ENCODE measurements at places on chromosomes 12 and 14.

DNA sequence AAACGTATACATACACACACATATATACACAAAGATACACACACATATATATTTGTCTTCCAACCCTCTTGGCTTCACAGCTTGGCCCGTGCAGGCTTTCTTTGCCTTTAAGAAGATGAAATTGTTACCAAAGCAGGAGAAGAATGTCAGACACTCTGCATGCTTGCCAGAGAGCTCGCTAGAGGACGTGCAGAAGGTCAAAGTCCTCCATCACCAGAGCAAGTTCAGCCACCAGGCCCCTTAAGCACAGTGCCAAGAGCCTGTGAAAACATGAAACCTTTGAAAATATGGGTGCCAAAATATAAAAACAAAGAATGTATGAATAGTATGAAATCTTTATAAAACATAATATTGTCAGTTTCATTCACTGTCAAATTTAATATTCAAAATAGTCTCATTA is 14.9 kb upstream of the MCRS1 start:
- no peak for DNase-seq

DNA sequence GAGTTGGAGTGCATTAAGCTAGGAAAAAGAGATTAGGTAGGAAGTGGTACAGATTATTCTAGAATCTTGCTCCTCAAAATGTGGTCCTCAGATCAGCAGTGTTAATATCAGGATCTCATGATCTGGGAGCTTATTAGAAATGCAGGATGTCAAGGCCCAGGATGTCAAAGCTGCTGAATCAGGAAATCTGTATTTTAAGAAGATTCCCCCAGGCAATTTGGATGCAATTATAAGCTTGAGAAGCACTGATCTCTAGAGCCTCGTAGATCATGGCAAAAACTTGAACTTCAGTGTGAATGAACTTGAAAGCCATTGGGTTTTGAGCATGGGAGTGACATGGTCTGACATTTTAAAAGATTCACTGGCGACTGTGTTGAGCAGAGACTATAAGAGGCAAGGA is 6.6 kb downstream of the NCAPD2 start:
- DNase-seq = no peak

GRCh38 chr14:71918955-71919354 is 13.3 kb upstream of the RGS6 start:
- DNase-seq = no peak

DNA sequence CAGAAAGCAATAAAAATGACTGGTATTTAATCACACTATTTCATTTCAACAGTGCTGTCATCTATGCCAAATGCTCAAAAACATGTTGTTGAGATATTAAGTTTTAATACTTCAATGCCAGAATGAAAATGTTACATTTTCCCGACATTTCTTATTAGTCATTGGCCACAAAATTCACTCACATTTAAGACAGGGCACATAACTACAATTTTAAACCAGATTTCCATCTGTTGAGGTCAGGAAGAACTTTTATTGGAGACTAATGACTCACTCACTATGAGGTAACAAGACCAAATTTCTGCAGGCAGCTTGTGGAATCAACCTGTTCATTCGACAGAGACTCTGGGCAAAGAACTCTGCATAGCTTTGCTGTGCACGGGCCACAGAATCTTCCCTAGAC is 36.8 kb downstream of the PPTC7 start:
- DNase-seq = no peak

GRCh38 chr12:130745921-130746320 is 29.8 kb upstream of the RIMBP2 start:
- no peak for DNase-seq

DNA sequence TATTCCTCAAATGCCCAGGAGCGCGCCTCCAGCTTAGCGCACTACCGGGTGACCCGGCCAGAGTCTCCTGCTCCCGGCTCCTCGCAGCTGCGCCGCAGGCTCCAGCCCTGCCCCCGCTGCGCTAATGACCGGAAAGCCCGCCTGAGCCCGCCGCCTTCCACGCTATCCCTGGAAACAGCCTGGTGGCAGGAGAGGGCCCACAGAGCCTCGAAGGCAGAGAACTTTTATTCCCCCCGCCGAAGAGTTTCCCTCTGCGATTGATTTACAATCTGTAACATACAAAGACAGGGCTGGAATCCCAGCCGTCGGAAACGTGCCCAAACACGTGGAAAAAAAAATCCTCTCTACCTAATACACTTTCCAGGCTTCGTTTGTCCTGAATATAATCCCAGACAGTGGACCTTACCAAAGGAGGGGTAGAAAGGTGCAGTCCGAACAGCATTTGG is 1.5 kb downstream of the COL2A1 start:
- DNase-seq = no peak

- DNase-seq = peak; percentile 72
These were observed 14.2 kb upstream of the MYO1A start for GRCh38 chr12:57063991-57064685.

DNA sequence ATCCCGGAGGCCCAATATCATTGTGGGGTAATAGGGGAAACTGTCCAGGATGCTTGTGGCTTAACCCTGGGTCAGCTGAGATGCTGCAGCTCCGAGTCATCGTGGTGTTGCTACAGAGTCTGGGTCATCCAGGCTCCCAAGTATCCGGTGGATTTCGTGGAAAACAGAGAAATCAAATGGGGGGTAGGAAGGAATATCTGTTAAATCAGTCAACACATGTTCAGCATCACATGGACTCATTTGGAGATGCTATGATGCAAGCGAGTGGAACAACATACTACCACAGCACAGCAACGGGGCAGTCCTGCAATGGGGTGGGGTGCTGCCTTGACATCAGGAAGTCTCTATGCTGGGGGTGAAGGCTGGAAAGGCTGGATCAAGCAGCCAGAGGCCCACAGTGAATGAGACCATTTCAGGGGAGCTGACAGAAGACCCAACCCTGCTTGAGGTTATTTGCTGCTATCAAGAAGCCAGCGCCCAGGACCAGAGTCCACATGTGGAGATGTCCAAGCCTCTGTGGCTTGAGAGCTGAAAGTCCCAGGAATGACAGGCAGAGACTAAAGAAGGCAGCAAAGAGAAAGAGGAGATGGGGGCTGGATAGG is 22.9 kb downstream of the VDR start:
- no peak for DNase-seq

DNA sequence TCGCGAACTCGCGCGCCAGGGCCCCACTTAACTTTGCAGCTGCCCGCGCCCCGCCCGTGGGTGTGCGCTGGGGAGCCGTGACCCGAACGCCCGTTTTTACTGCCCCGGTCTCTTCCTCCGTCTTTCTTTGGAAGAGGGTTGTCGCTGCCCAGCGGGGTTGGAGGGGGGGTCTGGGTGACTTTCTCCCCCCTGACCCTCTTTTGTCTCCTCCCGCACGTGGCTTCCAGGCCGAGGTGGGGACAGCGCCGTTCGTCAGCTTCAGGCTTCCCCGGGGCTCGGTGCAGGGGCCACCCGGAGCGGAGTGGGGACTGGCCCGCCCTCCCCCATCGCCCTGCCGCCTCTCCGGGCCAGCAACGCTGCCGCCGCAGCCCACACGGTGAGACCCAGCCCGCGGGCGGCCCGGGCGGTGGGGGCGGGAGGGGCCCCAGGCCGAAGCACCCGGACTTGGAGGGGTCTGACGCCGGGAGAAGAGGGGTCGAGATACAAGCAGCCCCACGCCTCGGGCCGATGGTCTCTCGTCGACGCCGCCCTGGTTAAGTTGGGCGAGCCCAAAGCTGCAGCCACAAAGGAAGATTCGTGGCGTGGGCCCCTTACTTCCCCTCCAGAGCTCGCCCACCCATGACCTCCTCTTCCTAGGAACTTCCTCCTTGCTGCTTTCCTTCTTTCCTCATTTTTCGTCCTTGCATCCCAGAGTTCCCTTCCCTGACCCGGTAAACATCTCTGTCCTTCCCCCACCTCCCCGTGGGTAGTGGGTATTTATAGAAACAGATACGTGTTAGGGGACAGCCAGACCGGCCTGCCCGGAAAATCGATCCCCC is 1.2 kb downstream of the DYRK2 start:
- DNase-seq = no peak

GRCh38 chr12:93856611-93857010 is 179.4 kb downstream of the CRADD start:
- DNase-seq = no peak

DNA sequence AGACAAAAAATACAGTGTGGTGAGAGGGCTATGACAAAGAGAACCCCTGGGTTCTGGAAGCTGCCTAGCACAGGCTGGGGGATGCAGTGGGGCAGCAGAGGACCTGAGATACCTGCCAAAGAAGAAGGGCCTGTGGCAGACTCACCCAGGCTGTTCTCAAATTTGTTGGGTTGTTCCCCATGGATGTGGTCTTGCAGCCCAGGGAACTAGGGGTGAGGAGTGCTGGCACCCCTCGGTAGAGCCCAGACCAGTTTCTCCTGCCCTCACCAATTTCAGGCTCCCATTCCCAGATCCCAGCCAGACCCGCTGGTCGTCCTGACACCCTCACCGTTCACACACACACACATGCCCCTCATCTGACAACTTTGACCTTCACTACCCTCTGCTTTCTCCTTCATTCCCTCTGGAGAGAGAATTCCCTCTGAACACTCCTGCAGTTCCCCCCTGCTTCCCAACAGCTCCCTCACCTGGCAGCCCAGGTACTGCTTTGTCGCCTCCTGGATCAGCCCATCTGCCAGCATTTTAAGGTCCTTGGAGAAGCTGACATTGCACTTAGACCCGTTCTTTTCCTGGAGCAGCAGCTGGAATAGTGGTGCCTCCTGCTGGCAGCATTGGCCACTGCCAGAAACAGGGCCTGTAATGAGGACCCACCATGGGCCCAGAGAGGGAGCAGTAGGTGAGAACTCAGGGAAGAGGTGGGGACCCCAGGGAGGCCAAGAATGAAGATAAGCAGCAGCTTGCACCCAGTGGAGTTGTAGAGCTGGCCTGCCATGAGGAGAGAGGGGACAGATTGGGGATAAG is 5.9 kb upstream of the GDF11 start:
- peak; percentile 65 for DNase-seq

DNA sequence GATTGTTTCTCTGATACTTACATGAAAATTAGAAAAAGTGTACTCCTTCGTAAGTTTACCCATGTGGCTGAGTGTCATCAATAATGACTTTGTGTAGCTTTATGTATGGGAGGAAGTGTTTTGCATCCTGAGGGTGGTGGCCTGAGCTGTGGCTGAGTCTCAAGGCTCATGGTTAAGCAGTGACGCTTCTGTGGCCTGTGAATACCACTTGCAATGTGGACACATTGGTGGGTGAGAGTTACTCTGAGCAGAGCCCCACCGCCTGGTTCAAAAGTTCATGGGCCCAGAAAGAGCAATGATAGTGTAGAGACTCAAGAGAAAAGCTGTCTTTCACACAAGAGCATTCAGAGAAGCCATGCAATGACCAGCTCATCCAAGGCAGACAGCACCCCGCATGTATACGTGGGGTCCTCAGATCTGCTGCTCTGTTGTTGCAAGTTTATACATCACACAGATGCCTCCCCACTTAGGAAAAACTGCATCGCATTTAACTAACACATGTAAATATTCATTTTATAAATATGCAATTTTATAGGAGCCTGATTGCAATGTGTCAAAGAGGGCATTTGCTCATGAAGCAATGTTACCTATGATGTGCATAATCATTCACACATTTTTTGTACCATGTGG is 55.1 kb upstream of the FRMD6 start:
- DNase-seq = no peak

DNA sequence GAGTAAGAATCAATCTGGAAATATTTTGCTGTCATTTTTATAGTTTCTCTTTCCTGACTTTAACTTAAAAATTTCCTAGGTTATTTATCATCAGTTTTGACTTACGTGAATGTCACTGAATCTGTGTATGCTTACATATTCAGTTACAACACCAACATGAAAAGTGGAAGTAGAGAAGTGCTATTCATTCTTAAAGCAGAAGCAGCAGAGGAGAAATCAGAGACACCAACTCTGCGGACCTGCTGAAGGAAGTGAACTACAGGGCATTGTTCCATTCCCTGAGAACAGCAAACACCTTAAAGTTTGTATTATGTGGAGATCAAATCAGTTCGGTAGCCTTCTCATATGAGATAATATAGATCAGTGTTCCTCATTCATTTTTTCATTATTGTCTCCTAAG is 34.1 kb downstream of the RAD51B start:
- no peak for DNase-seq

DNA sequence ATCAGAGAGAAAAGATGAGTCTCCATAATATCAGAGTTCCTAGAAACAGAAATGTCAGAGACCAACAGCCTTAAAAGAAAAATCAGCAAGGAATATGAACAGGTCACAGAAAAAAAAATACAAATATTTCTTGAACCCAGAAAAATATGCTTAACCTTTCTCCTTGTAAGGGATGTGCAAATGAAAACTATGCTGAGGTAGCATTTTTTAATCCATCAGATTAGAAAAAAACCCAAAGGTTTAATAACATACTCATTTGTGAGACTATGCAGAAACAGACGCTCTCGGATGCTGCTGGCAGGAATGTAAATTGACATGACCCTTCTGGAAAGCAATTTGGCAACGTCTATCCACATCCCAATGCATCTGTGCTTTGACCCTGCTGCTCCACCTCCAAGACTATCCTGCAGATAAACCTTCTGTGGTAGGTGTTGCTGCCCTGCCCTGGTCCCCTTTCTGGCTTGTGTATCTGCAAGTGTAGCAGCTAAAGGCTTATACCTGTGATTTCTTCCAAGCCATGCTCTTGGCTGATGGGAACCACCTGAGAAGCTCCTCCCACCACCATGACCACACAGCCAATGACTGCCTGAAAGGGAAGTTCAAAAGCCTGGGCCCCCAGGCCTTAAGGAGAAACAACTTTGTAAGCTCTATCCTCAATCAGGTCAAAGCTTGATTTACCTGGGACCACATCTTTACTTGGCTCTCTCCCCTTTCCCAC is 49.4 kb downstream of the LTBP2 start:
- DNase-seq = no peak

DNA sequence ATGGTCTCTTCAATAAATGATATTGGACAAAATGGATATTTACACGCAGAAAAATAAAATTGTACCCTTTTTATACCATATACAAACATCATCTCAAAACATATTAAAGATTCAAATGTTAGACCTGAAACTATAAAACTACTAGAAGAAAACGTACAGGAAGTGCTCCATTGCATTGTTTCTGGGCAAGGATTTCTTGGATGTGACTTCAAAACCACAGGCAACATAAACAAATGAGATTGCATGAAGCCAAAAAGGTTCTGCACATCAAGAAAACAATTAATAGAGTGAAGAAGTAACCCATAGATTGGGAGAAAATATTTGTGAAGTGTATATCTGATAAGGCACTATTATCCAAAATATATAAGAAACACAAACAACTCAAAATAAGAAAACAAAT is 812.4 kb downstream of the NRXN3 start:
- DNase-seq = no peak

- no peak for DNase-seq
These were observed 948.1 kb downstream of the TMTC2 start for GRCh38 chr12:83634726-83635267.

Measured in activated CD4-positive, alpha-beta T cell treated with anti-CD3 and anti-CD28 coated beads, Interleukin-2, amount 50 U/mL, for 16 hours (primary cell).